ENCODE measurements at places on chromosomes 7 and 10. TPM values are rescaled to one million over a fixed set of nuclear protein-coding genes. Genes with fewer than 3 reads are reported as not detected.

GRCh38 chr10:36465604-36466379 lies 659.6 kb upstream of the ANKRD30A start:
- no peak overlapping the region for H3K4me3 ChIP-seq
- no peaks in the 10 kb centered on the region for H3K36me3 ChIP-seq
- no peaks in the 10 kb centered on the region for H3K27me3 ChIP-seq

DNA sequence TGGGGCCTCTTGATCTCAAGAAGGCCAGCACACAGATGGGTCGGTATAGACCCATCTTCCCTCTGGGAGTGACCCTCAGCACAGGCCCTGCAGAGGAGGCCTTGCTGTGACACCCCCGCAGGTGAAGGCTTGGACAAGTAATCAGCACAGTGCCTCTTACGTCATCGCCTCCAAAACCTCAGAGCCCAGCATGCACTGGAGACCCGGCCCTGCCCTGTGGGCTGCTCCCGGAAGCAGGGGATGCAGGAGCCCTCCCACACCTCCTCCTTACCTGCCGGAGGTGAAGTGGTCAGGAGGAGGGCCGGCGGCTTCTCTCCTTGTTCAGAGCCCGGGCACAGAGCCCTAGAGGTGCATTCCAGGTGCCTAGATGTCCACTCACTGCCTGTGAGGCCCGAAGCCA lies 121.4 kb downstream of the PAXIP1 start:
- no peak overlapping the region for H3K27ac ChIP-seq
- DNase-seq: no peak
- no peaks in the 10 kb centered on the region for H3K4me1 ChIP-seq
- no peaks in the 10 kb centered on the region for H3K27me3 ChIP-seq
- no peak overlapping the region for H3K4me3 ChIP-seq

DNA sequence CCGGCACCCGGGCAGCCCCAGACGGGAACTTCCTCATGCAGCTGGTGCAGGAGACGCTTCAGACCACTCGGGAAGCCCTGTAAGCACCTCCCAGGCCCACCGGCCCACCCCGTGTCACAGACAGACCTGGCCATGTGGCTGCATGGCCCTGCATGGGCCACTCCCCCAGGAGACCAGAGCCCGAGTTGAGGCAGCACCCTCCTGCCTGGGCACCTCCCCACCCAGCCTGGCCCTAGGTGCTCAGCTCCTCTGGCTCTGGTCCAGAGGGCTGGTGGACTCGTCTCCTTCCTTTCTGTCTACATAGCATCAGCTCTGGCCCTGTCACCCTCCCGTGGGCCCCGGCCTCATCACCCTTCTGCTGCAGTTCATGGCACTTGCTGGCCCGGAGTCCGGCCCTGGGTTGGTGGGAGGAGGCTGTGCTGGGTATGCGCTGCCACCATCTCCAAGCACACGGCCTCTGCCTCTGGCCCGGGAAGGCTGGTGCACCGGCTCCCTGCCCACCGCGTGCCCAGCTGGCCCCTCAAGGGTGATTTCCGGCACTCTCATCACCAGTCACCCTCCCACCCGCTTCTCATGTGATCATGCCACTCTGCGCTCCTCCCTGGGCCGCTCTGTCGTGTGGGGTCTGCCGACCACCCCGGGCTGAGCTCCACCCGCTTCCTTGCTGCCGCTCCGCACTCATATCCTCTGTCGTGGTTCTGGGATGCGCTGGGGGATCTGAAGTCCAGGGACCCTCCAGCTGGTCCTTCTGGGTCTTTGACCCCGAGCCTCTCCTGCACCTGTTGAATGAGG lies 53.1 kb upstream of the DPYSL4 start:
- no peak overlapping the region for H3K27ac ChIP-seq
- peaks cover 3% of the 10 kb centered on the region for H3K36me3 ChIP-seq
- H3K4me1 ChIP-seq: no peaks in the 10 kb centered on the region

- no peak overlapping the region for H3K4me3 ChIP-seq
- no peak overlapping the region for H3K27ac ChIP-seq
- no peak for DNase-seq
- H3K36me3 ChIP-seq: no peaks in the 10 kb centered on the region
- no peaks in the 10 kb centered on the region for H3K4me1 ChIP-seq
These were observed 12.9 kb downstream of the JCAD start for GRCh38 chr10:30046476-30046875.

DNA sequence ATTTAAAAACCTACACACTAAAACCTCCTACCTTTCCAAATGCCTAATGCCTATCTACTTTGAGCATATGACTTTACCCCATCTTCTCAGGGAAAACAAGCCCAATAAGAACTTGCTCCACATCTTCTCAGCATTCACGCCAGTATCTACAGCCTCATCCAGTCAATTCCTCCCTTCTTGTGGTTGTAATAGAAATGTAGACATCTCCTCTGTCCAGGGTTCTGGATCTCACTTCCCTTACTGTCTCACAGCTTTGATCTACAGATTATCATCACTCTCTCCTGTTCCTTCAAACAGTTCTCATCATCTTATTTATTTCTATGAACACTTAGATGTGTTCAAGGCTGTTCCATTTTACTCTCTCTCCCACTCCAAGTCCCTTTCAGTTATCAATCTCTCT lies 70.4 kb upstream of the NOBOX start:
- no peak overlapping the region for H3K27ac ChIP-seq
- no peak for DNase-seq
- H3K36me3 ChIP-seq: no peaks in the 10 kb centered on the region

GRCh38 chr10:70753841-70754621 lies 31.1 kb downstream of the TBATA start:
- no peaks in the 10 kb centered on the region for H3K4me1 ChIP-seq
- H3K36me3 ChIP-seq: no peaks in the 10 kb centered on the region
- peaks cover 89% of the 10 kb centered on the region for H3K27me3 ChIP-seq
- no peak overlapping the region for H3K4me3 ChIP-seq

DNA sequence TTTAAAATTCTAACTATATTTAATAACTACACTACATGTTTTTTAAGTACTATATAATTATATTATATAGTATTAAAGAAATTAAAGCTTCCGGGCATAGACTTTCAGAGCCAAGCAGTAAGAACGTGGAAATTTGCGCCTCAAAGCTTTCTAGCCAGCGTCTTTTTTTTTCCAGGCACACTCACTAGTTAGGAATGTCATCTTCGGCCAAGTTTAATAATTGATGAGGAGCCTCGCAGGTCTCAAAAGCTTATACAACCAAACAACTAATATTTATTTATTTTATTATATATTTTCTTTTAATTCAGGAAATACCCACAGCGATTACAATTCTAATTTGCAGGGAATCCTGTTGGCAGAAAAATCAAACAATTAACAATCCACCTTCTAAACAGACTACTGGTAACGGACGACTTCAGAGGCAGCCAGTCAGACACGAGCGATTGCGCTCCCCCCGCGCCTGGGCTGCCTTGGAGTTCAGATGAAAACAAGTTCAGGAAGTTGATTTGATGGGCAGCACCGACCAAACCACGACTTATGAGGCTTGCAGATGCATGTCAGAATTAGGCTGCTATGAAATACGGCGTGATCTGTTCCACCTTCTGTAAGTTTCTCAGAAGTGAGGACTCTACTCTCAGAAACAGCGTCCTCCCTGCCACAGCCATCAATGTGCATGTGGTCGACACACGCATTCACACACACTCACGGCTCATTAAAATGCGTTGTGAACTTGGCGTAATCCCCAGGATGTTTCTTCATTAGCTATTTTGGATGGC lies 431.8 kb upstream of the MGMT start:
- H3K36me3 ChIP-seq: no peaks in the 10 kb centered on the region
- DNase-seq: no peak
- no peak overlapping the region for H3K4me3 ChIP-seq
- H3K27ac ChIP-seq: no peak overlapping the region

GRCh38 chr10:47020471-47020870 lies 109.2 kb downstream of the PTPN20 start:
- no peak overlapping the region for H3K27ac ChIP-seq
- no peaks in the 10 kb centered on the region for H3K4me1 ChIP-seq
- DNase-seq: no peak
- H3K36me3 ChIP-seq: peaks cover 4% of the 10 kb centered on the region

DNA sequence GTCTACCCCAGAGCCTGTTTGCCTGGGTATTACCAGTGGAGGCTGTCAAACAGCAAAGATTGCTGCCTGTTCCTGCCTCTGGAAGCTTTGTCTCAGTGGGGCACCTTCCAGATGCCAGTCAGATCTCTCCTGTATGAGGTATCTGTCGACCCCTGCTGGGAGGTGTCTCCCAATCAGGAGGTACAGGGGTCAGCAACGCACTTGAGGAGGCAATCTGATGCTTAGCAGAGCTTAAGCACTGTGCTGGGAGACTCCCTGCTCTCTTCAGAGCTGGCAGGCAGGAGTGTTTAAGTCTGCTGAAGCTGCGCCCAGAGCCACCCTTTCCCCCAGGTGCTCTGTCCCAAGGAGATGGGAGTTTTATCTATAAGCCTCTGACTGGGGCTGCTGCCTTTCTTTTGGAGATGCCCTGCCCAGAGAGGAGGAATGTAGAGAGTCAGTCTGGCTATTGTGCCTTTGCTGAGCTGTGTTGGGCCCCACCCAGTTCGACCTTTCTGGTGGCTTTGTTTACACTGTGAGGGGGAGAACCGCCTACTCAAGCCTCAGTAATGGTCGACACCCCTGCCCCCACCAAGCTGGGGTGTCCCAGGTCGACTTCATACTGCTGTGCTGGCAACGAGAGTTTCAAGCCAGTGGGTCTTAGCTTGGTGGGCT lies 62.2 kb downstream of the PPP1R9A start:
- no peaks in the 10 kb centered on the region for H3K27me3 ChIP-seq
- H3K4me3 ChIP-seq: no peak overlapping the region
- peaks cover 64% of the 10 kb centered on the region for H3K4me1 ChIP-seq
- no peaks in the 10 kb centered on the region for H3K36me3 ChIP-seq

The CFAP58 gene
- not detected for total RNA-seq

The IL6 gene
- 20.7 TPM for total RNA-seq

The GIMAP2 gene
- 4.7 TPM for total RNA-seq

The FRA10AC1 gene
- total RNA-seq: 6.5 TPM

The AKR1C8 gene
- not detected for total RNA-seq

Data from Calu3 (cell line).